Muscle of arm (tissue), 14 donors: ENCODE measurements at places on chromosomes 4 and X. TPM values are rescaled to one million over a fixed set of nuclear protein-coding genes. Genes with fewer than 3 reads are reported as not detected.

- DNase-seq, result no peak
These were observed 394 bp upstream of the DYNLT3 start for GRCh38 chrX:37847733-37848197.

- DNase-seq, result no peak
These were observed 220.3 kb downstream of the KCNIP4 start for GRCh38 chr4:21728304-21728703.

DNA sequence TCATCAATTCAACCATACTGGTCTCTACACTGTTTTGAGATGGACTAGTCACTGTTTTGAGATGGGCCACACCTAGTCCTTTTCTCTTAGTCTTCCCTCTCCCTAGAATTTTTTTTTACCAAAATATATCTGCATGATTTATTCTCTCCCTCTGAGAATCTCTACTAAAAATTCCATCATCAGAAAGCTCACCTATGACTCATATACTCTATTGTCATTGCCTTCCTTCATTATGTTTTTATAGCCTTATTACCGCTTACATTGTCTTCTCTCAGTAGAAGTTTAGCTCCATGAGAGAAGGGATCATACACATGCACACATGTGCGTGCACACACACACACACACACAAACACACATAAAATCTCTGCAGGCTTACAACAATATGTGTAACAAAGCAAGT lies 303.6 kb downstream of the PCDH10 start:
- DNase-seq, result no peak

- no peak for DNase-seq
These were observed 108.9 kb downstream of the USP46 start for GRCh38 chr4:52550186-52550585.

The HPGD gene
- polyA plus RNA-seq, result 8.8 TPM

- DNase-seq, result no peak
These were observed 760.4 kb upstream of the FTHL17 start for GRCh38 chrX:31832263-31832662.

GRCh38 chrX:723781-724180 lies 93.2 kb downstream of the SHOX start:
- no peak for DNase-seq

DNA sequence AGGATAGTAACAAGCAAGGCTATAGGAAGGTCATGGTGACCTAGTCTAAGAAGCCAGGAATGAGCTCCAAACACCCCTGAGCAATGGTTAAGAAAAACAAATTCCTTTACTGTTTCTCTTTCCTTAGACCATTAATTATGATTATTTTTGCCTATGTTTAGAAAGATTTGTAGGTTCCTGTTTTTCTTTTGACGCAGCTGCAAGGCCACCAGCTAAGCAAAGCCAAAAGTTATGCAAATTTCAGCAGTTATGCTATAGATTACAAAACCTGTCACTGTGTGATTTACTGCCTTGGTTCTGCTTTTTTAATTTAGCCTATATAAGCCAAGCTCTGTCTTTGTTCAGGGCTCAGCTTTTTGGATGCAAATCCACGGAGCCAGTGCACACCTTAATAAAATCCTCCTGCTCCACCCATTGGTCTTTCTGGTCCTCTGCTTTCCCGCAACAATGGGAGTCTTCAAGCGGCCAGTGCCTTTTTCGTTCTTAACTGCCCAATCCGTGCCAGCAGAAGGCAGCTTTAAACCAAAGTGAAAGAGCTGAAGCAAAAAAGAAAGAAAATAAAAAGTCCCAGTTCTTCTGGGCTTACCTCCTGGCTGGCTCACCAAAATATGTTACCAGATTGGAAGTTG lies 1.4 kb upstream of the CEP135 start:
- DNase-seq, result peak; percentile 22

The UGT2B10 gene
- polyA plus RNA-seq, result not detected

- no peak for DNase-seq
These were observed 2.9 kb upstream of the MND1 start for GRCh38 chr4:153341575-153342090.

The TIGD4 gene
- polyA plus RNA-seq, result 5.4 TPM

DNA sequence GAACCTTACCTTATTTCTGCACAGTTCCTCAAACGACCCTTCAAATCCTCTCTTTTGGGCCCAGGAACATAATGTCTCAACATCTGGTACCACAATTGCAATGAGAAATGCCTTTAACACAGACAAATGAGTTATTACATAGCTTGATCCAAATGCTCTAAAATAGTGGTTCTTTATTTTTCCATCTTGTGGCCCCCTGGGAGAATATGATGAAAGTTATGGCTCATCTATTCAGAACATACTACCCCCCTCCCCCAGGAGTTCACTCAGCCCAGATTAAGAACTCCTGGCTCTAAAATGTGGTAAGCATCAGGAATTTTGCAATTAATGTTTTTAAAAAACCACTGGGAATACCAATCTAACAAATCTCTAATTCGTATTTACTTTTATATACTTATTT lies 23.9 kb upstream of the CENPU start:
- no peak for DNase-seq

- DNase-seq, result no peak
These were observed 196.0 kb upstream of the RBPJ start for GRCh38 chr4:26124753-26125321.

DNA sequence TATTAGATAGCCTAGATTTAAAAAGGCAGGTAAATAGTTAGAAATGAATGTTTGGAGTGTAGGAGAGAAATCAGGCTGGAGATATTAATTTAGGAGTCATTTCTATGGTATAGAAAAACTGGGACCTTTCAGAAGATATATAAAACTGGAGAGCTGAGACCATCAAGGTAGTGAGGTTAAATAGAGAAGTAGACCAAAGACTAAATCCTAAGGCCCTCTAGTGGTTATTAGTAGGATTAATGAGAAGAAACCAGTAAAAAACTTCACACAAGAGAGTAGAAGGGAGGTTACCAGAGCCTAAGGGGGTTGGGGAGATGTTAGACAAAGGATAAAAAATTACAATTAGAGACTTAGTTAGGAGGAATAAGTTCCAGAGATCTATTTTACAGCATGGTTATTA lies 351.0 kb upstream of the SPANXN1 start:
- DNase-seq, result no peak

- no peak for DNase-seq
These were observed 277.6 kb downstream of the BCOR start for GRCh38 chrX:39819921-39820849.

The SH2D1A gene
- not detected for polyA plus RNA-seq

DNA sequence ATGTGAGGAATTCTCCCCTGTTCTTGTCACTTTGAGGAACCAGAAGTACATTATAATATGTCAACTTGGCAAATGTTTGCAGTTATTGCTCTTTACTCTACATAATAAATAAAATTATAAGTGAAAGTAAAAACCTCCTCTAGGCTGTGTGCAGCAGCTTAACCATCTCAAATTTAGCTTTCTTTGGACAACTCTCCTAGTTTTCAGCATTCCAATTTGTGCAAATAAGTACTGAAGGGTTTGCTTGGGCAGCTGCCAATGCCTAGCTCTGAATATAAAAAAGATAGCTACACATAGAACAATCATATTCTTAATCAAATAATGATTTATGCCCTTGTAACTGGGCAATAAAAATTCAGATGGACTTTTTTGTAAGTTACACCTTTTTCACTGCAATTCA lies 82.5 kb downstream of the GASK1B start:
- no peak for DNase-seq

The FAM184B gene
- 1.8 TPM for polyA plus RNA-seq

The PTTG2 gene
- not detected for polyA plus RNA-seq

The NEK1 gene
- 15.4 TPM for polyA plus RNA-seq
